ENCODE measurements at places on chromosomes 12 and 14.
A peak's percentile ranks its signal among the peaks of the same experiment; 100 is the strongest.

DNA sequence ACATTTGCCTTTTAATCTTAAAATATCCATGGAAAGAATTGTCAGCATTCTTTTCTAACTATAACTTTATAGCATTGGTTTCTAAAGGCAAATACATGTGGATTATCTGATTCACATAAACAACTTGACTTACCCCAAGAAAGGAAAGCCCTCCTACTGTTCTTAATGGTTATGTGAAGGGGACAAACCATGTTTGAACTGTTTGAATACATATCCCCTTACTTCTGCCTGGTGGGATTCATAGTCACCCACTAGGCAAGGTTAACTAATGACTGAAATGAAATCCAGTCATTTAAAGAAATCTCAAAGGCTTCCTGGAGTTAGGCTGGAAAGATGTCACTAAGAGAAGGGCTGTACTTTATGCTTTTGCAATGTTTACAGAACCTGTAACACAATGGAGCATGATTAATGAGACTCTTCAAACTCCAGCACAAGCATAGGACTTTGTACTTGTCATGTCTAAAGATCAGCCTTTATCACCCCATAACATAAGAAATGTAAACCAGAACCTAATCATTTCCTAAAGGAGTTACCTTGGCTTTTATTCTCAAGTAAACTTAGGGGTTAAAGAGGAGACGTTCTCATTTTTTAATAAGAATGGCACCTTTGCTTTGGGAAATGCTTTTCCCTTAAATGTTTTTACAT lies 10.2 kb upstream of the FLRT2 start:
- H3K4me3 ChIP-seq: no peak overlapping the region
- no peaks in the 10 kb centered on the region for H3K4me1 ChIP-seq
- no peaks in the 10 kb centered on the region for H3K27me3 ChIP-seq
- no peaks in the 10 kb centered on the region for H3K36me3 ChIP-seq
- no peak for DNase-seq

DNA sequence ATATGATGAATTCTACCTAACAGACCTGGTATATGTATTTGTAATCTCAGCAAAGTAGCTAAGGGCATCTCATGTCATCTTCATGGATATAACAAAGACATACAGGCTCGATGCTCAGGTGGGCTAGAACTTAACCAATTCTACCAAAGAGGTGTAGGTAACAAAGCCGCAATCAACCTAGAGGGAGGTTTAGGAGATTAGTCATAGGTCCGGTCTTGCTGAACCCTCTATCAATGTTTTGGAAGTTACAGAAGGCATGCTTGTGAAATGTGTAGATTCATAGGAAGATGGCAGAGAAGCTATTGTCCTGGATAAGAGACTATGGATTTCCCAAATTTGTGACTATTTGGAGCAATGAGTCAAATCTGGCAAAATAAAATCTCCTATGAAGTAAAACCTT lies 42.6 kb upstream of the SYCP3 start:
- H3K4me1 ChIP-seq: peaks cover 33% of the 10 kb centered on the region
- H3K27me3 ChIP-seq: no peaks in the 10 kb centered on the region
- H3K4me3 ChIP-seq: peak overlapping the region; percentile 16
- peak overlapping the region; percentile 92 for H3K27ac ChIP-seq
- DNase-seq: no peak

DNA sequence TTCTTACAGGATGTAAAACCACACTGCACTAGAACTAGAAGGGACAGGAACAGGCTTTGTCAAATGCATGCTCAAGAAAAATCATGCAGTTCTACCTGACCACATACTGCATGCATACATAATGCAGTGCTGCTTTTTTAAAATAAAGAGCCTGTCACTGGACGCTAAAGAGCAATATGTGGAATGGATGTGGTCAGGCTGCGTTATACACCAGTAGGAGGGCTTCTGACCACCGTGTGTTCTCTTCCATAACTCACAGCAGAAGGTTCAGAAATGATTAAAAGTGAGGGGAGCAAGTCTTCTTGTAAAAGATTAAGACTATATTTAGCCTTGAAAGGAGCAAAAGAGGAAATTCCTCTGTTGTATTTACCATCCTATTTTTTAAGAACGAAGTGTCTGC lies 392.0 kb downstream of the EMP1 start:
- no peaks in the 10 kb centered on the region for H3K36me3 ChIP-seq
- H3K4me1 ChIP-seq: no peaks in the 10 kb centered on the region
- H3K4me3 ChIP-seq: no peak overlapping the region
- no peaks in the 10 kb centered on the region for H3K27me3 ChIP-seq

- peak; percentile 90 for DNase-seq
- no peak overlapping the region for H3K27ac ChIP-seq
- no peak overlapping the region for H3K4me3 ChIP-seq
- peaks cover 23% of the 10 kb centered on the region for H3K4me1 ChIP-seq
- H3K27me3 ChIP-seq: peaks cover 23% of the 10 kb centered on the region
Measured at GRCh38 chr14:74608959-74609611, 3.0 kb downstream of the LTBP2 start.

- no peaks in the 10 kb centered on the region for H3K36me3 ChIP-seq
- no peak overlapping the region for H3K4me3 ChIP-seq
- H3K27me3 ChIP-seq: peaks cover 2% of the 10 kb centered on the region
- H3K4me1 ChIP-seq: no peaks in the 10 kb centered on the region
- DNase-seq: no peak
- no peak overlapping the region for H3K27ac ChIP-seq
Measured at GRCh38 chr12:8844665-8845064, 22.2 kb downstream of the A2ML1 start.

GRCh38 chr14:96066976-96067375 lies 27.8 kb downstream of the C14orf132 start:
- no peaks in the 10 kb centered on the region for H3K36me3 ChIP-seq
- H3K4me3 ChIP-seq: no peak overlapping the region
- no peak for DNase-seq
- no peak overlapping the region for H3K27ac ChIP-seq

- H3K4me3 ChIP-seq: no peak overlapping the region
- H3K36me3 ChIP-seq: no peaks in the 10 kb centered on the region
- no peak for DNase-seq
- H3K4me1 ChIP-seq: no peaks in the 10 kb centered on the region
- H3K27ac ChIP-seq: no peak overlapping the region
Measured at GRCh38 chr12:65798918-65799317, 25.4 kb upstream of the HMGA2 start.

GRCh38 chr12:48972952-48973483 lies 1.5 kb upstream of the WNT10B start:
- H3K27me3 ChIP-seq: peaks cover 88% of the 10 kb centered on the region
- no peak overlapping the region for H3K4me3 ChIP-seq
- H3K27ac ChIP-seq: no peak overlapping the region
- no peaks in the 10 kb centered on the region for H3K36me3 ChIP-seq
- H3K4me1 ChIP-seq: peaks cover 57% of the 10 kb centered on the region
- DNase-seq: no peak

DNA sequence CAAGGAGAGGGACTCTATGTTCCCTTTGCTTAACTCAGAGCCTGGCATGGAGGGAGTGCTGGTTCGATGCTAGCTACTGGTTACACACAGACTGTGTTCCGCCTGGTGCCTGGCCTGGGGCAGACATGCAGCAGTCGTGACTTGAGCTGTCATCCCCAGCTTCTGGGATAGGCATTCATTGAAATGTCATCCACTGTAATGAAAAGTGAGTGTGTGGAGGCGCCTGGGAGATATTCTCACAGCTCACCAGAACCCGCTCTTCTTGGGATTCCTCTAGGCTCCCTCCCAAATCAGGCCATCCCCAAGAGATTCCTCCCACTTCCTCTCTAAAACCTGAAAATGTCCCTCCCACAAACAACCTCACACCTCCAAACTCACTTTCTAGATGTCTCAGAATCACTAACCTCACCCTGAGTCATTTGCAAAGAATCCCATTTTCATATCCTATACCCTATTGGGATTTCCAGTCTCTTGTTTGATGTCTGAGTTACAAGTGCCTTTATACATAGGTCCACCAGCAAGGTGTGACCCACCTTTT lies 82.8 kb downstream of the CRACR2A start:
- peak overlapping the region; percentile 73 for H3K27ac ChIP-seq
- peaks cover 97% of the 10 kb centered on the region for H3K36me3 ChIP-seq

DNA sequence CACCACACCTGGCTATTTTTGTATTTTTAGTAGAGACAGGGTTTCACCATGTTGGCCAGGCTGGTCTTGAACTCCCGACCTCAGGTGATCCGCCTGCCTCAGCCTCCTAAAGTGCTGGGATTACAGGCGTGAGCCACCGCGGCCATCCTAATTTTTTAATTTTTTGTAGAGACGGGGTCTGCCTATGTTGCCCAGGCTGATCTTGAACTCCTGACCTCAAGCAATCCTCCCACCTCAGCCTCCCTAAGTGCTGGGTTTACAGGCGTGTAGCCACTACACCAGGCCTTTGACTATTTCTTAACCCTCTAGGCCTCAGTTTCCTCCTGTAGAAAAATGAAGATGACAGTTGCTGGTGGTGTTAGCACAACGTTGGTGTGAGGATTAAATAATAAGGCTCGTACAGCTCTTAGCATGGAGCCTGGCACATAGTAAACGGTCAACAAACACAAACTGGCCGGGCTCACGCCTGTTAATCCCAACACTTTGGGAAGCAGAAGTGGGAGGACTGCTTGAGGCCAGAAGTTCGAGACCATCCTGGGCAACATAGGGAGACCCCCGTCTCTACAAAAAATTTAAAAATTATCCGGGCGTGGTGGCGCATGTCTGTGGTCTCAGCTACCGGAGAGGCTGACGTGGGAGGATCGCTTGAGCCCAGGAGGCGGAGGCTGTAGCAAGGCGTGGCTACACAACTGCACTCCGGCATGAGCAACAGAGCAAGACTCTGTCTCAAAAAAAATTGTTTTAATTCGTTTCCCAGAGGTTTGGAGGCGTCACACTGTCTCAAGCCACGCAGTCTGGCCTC lies 979 bp downstream of the DDX54 start:
- H3K36me3 ChIP-seq: peaks cover 83% of the 10 kb centered on the region
- DNase-seq: no peak
- H3K27me3 ChIP-seq: no peaks in the 10 kb centered on the region
- H3K4me1 ChIP-seq: peaks cover 49% of the 10 kb centered on the region

GRCh38 chr14:51201890-51202289 lies 38.2 kb upstream of the TMX1 start:
- DNase-seq: no peak
- no peak overlapping the region for H3K27ac ChIP-seq
- no peaks in the 10 kb centered on the region for H3K36me3 ChIP-seq
- peaks cover 20% of the 10 kb centered on the region for H3K27me3 ChIP-seq
- H3K4me3 ChIP-seq: no peak overlapping the region

- peaks cover 33% of the 10 kb centered on the region for H3K36me3 ChIP-seq
- H3K27me3 ChIP-seq: no peaks in the 10 kb centered on the region
- no peak overlapping the region for H3K4me3 ChIP-seq
- H3K27ac ChIP-seq: no peak overlapping the region
- H3K4me1 ChIP-seq: peaks cover 17% of the 10 kb centered on the region
Measured at GRCh38 chr12:10361622-10362021, 28.2 kb downstream of the KLRK1 start.

- H3K27me3 ChIP-seq: no peaks in the 10 kb centered on the region
- H3K36me3 ChIP-seq: no peaks in the 10 kb centered on the region
- no peak overlapping the region for H3K27ac ChIP-seq
- no peak overlapping the region for H3K4me3 ChIP-seq
- no peak for DNase-seq
- H3K4me1 ChIP-seq: no peaks in the 10 kb centered on the region
Measured at GRCh38 chr12:129083121-129083840, 230.0 kb downstream of the GLT1D1 start.

GRCh38 chr12:51855586-51856428 lies 7.3 kb upstream of the FIGNL2 start:
- H3K4me1 ChIP-seq: peaks cover 4% of the 10 kb centered on the region
- no peaks in the 10 kb centered on the region for H3K36me3 ChIP-seq
- H3K27ac ChIP-seq: no peak overlapping the region
- no peak for DNase-seq
- no peak overlapping the region for H3K4me3 ChIP-seq

DNA sequence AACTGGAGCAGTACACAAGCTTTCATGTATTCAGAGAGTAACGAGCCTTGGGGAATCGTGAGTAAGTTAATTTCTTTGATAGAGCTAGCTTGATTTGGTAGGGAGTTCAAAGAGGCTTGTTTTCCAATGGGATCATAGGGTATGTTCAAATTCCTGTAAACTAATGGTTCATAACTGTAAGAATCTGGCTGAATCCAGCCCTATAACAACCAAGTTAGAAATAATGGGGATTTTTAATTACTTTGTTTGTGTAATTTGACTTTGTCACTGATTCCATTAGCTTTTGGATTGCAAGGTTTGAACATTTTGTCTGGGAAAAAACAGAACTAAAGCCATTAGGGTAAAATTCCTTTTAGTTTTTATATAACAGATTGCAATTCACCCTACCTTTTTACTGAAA lies 94.0 kb downstream of the WNK1 start:
- peaks cover 47% of the 10 kb centered on the region for H3K36me3 ChIP-seq
- peaks cover 58% of the 10 kb centered on the region for H3K4me1 ChIP-seq
- H3K27me3 ChIP-seq: no peaks in the 10 kb centered on the region
- no peak for DNase-seq
- peak overlapping the region; percentile 4 for H3K27ac ChIP-seq

DNA sequence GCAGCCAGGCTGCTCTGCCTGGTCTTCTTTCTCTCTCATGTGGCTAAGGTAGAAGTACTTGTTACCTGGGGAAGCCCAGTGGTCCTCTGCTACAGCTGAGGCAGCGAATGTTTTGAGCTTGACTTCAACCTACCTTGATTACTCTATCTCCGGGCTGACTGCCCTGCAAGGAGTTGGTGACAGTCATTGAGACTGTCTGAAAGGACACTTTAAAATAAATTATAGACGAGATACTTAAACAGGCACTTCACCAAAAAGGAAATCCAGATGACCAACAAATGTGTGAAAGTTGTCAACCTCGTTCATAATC lies 474 bp upstream of the CIT start:
- peaks cover 16% of the 10 kb centered on the region for H3K36me3 ChIP-seq
- peak overlapping the region; percentile 51 for H3K27ac ChIP-seq
- H3K27me3 ChIP-seq: peaks cover 5% of the 10 kb centered on the region
- H3K4me1 ChIP-seq: peaks cover 15% of the 10 kb centered on the region

DNA sequence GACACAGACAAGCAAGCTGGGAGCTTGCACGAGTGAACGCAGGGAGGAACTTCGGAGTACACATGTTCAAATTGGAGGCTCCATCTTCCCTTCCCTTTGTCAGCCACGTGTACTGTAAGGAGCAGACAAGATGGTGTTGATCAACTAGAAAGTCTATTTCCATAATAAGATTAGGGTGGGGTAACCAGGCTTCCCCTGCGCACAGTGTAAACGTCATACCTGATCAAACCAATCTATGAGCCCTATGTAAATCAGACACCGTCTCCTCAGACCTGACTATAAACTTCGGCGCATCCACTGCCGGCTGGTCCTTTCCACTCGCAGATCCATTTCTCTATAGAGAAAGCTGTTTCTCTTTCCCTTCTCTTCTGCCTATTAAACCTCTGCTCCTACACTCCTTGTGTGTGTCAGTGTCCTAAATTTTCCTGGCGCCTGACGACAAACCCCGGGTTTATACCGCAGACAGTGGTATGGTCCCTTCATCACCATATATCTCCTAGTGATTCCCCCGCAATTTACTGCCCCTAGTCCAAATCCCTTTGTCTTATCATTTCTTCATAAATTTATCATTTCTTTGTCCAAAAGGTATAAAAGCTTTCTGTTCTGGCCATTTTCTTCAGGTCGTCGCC lies 7.5 kb upstream of the ETFBKMT start:
- H3K4me1 ChIP-seq: peaks cover 12% of the 10 kb centered on the region
- H3K36me3 ChIP-seq: no peaks in the 10 kb centered on the region
- no peak overlapping the region for H3K27ac ChIP-seq
- no peak for DNase-seq
- H3K4me3 ChIP-seq: no peak overlapping the region
- no peaks in the 10 kb centered on the region for H3K27me3 ChIP-seq

GRCh38 chr14:105261781-105262180 lies 13.4 kb downstream of the BTBD6 start:
- DNase-seq: no peak
- H3K27me3 ChIP-seq: no peaks in the 10 kb centered on the region
- no peak overlapping the region for H3K27ac ChIP-seq
- H3K36me3 ChIP-seq: peaks cover 17% of the 10 kb centered on the region
- H3K4me1 ChIP-seq: peaks cover 7% of the 10 kb centered on the region

All from activated T-cell treated with anti-CD3 and anti-CD28 coated beads, Interleukin-2, amount 50 U/mL, for 24 hours (primary cell).